Activated T-cell treated with anti-CD3 and anti-CD28 coated beads, Interleukin-2, amount 50 U/mL, for 72 hours (primary cell): ENCODE measurements at places on chromosomes 1 and 21.

DNA sequence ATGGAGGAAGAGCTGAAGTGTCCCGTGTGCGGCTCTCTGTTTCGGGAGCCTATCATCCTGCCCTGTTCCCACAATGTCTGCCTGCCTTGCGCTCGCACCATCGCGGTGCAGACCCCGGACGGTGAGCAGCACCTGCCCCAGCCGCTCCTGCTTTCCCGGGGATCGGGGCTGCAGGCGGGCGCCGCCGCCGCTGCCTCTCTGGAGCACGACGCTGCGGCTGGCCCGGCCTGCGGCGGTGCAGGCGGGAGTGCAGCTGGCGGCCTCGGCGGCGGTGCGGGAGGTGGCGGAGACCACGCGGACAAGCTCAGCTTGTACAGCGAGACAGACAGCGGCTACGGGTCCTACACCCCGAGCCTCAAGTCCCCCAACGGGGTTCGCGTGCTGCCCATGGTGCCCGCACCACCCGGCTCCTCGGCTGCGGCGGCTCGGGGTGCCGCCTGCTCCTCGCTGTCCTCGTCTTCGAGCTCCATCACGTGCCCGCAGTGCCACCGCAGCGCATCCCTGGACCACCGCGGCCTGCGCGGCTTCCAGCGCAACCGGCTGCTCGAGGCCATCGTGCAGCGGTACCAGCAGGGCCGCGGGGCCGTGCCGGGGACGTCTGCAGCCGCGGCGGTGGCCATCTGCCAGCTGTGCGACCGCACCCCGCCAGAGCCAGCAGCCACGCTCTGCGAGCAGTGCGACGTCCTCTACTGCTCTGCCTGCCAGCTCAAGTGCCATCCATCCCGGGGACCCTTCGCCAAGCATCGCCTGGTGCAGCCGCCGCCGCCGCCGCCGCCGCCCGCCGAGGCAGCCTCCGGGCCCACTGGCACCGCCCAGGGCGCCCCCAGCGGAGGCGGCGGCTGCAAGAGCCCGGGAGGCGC, 1.3 kb downstream of the TRIM67 start:
- no peak for DNase-seq

GRCh38 chr1:185813401-185813979, 79.3 kb downstream of the HMCN1 start:
- no peak for DNase-seq

DNA sequence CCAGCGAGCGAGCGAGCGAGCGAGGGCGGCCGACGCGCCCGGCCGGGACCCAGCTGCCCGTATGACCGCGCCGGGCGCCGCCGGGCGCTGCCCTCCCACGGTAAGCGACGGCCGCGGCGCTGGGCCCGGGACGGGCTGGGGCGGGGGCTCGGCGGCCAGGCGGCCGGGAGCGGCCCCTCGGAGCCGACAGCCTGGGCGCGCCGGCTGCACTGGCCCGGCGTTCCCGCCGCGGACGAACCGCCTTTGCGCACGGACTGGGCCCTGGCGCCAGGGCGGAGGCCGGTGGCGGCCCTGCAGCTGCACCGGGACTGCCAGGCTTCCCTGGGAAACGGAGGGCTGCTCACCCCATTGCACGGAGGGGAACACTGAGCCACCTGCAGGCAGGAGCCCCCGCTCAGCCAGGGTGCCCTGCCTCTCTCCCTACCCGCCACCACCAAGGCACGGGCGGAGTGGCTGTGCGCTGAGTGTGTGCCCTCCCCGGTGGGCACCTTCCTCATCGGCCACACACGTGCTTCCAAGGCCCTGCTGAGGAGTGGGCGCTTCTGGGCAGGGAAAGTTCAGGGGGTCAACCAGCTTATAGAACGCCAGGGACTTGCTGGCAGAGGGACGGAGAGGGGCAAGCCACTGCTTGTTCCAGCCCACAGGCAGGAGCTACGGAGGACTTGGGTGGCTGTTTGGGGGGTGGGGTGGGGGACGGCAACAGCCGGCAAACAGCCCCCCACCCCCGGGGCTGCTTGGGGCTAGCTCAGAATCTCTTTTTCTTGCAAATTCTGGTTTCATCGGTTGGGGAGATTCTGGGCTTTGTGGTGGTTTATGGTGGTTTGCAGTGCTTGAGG, 532 bp downstream of the CSF1 start:
- peak; percentile 29 for DNase-seq

DNA sequence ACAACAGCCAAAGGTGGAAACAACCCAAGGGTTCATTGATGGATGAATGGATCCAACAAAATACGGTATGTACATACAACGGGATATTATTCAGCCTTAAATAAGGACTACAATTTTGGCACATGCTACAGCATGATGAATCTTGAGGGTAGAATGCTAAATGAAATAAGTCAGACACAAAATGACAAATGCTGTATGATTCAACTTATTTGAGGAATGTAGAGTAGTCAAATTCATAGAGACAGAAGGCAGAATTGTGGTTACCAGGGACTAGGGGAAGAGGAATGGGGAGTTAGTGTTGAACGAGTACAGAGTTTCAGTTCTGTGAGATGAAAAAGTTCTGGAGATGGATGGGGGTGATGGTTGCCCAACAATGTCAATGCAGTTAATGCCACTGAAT, 118.0 kb upstream of the PAXBP1 start:
- DNase-seq: no peak

GRCh38 chr1:117146575-117147340, 25.2 kb upstream of the TRIM45 start:
- DNase-seq: no peak

GRCh38 chr1:43881415-43881814, 52.2 kb upstream of the ARTN start:
- DNase-seq: no peak

- no peak for DNase-seq
Observed at GRCh38 chr1:230292689-230293389, 133.3 kb downstream of the PGBD5 start.

DNA sequence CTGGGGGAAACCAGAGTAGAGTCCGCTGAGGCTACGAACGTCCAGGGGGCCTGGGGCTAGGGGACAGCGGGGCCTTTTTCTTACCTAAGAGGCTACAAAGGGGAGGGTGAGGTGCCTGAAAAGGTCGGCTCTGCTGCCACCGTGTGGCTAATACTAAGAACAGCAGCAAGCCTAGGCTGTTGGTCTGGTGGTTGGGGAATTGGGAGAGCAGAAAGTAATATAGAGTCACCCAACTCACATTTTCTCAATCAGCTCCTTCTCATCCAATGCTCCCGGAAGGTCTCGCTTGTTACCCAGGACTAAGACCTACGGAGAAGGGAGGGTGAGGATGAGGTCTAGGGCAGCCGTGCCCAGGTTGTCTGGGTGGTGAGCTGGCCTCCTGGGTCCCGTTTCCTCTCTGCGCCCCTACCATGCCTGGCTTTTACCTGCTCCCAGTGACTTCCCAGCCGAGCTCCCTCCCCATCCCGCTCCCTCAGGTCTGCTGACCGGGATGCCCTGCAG, 9.3 kb downstream of the ARL8A start:
- DNase-seq: peak; percentile 41

DNA sequence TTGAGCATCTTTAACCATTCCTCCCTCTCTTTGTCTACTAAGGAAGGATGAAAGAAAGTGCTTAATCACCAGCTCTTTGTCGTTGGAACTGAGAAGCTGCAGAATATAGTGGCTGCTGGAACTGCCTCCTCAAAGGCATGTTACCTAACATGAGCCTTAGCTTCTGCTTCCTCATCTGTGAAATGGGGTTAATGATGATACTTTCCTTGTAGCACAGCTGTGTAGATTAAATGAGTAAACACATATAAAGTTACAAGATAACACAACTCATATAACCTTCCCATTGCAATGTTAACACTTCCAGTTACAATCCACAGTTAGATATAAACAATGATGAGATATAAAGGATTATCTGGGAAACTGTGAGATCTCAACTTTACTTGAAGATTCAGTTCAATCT, 48.4 kb upstream of the ZNF326 start:
- DNase-seq: no peak

- no peak for DNase-seq
Observed at GRCh38 chr1:241592273-241592958, 47.8 kb downstream of the CHML start.

GRCh38 chr1:229984310-229984991, 82.6 kb upstream of the GALNT2 start:
- DNase-seq: no peak

- no peak for DNase-seq
Observed at GRCh38 chr1:44108241-44108640, 10.4 kb upstream of the KLF17 start.

DNA sequence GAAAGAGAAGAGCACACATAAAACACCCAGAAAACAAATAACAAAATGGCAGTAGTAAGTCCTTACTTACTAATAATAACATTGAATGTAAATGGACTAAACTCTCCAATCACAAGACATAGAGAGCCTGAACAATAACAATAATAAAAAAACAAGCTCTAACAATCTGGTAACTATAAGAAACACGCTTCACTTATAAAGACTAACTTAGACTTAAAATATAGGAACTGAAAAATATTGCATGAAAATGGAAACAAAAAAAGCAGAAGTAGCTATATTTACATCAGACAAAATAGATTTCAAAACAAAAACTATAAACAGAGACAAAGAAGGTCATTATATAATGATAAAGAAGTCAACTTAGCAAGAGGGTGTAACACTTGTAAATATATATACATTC, 83.1 kb upstream of the LYPLAL1 start:
- DNase-seq: no peak

GRCh38 chr21:35265170-35265877, 216.2 kb upstream of the RUNX1 start:
- DNase-seq: no peak

GRCh38 chr1:22814176-22815042, 103.8 kb downstream of the EPHB2 start:
- DNase-seq: no peak

DNA sequence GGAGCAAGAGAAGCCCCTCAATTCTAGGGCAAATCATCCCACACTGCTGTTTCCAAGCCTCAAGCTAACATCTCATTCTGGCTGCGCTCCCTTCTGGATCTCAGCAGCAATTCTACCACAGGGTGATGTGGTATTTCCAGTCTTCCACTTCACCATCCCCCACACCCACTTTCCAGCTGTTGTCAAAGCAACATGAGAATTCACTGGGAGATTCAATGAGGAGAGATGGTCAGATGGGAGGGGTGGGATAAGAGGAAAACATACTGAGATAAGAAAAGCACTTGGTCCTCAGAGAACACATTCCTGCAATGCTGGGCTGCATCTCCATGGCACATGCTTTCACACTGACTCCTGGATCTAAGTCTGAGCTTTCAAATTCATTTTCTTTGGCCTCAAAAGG, 47.3 kb upstream of the LRRC52 start:
- DNase-seq: no peak

GRCh38 chr21:16243396-16243795, 513.6 kb downstream of the USP25 start:
- no peak for DNase-seq

DNA sequence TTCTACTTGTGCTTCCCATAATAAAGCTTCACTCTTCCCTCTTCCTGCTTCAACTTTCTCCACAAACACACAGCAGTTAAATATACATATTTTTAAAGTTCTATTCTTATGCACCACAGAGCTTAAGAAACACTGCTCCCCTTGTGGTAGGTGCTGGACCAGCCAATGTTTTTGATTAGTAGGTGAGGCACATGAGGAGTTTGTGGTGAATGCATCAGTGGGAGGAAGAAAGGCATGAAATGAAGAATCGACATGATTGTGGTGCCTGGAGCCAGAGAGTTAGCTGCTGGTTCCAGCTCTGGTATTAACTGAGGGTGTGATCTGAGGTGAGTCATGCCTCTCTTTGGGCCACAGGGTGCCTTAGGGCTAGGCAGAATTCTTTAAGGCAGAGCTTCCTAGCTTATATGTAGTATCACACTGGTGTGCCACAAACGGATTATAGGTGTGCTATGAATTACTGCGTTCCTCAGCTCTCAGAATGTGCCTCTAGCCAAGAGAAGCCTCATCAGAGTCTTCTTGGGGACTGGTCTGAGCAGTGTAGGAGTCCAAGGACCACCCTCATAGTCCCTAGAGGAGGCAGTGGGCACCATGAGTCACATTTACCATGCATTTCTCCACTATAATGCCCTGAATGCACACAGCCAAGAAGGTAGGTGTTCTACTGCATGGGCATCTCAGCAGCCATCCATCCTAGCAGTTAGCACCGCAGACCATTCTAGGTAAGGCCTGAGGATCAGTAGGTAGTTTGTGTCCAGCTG, 97.4 kb upstream of the SGIP1 start:
- DNase-seq: peak; percentile 79

DNA sequence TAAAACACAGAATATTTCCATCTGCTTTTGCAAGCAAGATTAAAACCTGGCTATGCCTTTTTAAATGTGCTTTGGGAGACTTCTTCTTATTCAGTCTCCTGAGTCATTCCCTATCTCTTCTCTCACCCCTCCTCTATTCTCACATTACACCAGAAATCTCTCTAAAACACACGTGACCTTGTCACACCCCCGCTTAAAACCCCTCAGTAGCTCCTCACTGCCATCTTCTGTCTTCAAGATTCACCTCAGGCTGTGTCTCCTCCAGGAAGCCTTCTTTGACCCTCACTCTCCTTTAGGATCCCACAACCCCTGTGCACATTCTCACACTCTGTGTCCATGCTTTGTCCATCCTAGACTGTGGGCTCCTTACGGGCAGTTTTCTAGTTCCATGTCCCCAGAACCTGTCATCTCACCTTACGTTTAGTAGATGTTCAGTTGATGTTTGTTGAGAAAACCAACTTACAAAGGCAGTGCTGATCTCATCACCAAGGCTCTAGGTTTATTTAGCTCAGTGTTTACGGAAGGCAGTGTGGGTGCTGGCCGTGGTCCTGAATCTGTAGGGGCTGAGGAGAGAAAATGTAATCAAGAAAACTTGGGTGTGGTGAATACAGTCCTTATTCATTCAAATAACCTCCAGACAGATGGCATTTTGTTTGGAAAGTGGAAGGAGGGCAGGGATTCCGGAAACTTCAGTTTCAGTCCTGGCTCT, 143.5 kb downstream of the DMRTA2 start:
- DNase-seq: no peak

- DNase-seq: no peak
Observed at GRCh38 chr21:17976139-17976538, 157.0 kb upstream of the C21orf91 start.

DNA sequence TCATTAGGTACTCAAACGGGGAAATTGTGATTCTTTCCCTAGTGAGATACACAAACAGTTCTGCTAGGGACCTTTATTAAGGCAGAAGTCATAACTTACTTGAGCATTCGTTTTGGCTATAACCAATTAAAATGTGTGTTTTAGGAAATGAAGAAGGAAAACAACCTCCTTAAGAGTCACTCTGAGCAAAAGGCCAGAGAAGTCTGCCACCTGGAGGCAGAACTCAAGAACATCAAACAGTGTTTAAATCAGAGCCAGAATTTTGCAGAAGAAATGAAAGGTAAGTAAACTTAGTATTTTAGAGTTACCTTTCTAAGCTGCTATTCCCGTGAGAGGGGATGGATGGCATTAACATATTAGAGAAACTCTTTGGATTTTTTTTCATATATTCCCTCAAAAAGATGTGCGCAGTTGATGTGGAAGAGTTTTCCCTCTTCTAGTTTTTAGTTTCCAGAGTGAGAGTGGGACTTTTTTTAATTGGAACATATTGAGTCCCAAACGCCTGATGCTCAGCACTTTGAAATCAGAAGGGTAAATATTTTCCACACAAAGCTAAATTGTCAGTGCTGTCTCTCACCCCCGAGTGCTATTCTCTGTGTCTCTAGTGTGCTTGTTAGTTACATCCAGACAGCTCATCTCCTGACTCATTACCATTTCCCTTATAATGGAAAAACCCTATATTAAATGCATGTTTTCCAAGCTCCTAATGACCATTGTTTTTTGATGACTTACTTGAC, 34.9 kb downstream of the CENPF start:
- peak; percentile 9 for DNase-seq

GRCh38 chr1:42835422-42835821, 11.0 kb upstream of the ZNF691 start:
- no peak for DNase-seq

GRCh38 chr1:6342056-6342455, 51.5 kb downstream of the ACOT7 start:
- DNase-seq: no peak

- DNase-seq: no peak
Observed at GRCh38 chr1:96116731-96117130, 604.9 kb upstream of the PTBP2 start.
